Esophagus squamous epithelium (tissue), 5 donors: ENCODE measurements at places on chromosomes 6 and 20.

DNA sequence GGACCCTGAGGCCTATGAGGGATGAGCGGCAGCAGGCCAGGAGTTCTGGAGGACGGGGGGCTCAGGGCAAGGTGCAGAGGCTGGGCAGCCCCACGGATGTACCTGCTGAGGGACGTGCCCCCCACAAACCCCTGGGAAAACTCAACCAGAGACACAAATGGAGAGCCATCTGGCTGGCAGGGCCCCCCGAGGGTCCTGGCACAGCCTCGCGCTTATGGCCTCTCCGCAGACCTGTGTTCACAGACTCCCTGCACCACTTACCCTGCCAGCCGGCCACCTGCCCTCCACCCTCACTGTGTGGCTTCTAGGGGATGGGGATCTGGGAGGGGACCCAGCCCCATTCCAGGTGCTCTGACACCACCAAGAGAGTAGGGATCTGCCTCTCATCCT, 3.4 kb upstream of the ZBTB46 start:
- DNase-seq = no peak

- DNase-seq = no peak
Observed at GRCh38 chr20:16393297-16393696, 180.0 kb downstream of the KIF16B start.

DNA sequence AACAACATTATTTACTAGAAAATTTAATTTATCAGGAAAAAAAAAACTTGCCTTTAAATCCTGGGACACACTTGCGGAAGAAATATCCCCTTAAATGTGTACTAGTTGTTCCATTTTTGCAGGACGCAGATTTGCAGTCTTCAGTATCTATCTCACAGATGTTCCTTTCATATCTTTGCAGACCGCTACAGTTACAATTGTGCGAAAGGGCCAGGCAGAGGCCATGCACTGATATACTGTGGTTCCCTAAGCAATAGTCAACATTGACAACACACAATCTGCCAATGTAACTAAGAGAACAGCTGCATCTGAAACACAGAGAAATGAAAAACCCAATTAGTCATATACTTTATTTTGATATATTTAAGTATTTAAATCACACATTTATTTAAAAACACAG, 411.2 kb downstream of the EYS start:
- no peak for DNase-seq

GRCh38 chr6:34027445-34027936, 118.4 kb downstream of the GRM4 start:
- DNase-seq = no peak

GRCh38 chr6:147279427-147279826, 75.2 kb downstream of the STXBP5 start:
- no peak for DNase-seq

GRCh38 chr6:15254070-15254975, 8.5 kb downstream of the JARID2 start:
- DNase-seq = no peak

GRCh38 chr6:41767112-41767833, 12.4 kb downstream of the FRS3 start:
- DNase-seq = no peak

DNA sequence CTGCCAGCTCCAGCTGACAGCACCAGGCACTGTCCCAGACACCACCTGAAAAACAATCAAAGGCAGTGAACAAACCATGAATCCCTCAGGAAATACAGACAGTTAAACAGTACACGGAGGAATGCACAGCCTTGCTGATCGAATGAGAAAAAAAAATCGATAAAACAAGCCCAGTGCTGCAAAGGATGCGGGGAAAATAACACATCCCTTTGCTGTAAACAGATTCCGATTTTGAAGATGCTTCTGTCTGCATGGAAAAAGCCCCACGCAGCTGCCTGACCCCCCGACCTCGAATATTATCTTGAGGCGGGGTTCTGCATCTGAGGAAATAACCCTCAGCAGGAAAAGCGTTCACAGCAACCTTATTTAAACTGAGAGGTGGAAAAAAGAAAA, 43.9 kb downstream of the RBM38 start:
- DNase-seq = no peak

DNA sequence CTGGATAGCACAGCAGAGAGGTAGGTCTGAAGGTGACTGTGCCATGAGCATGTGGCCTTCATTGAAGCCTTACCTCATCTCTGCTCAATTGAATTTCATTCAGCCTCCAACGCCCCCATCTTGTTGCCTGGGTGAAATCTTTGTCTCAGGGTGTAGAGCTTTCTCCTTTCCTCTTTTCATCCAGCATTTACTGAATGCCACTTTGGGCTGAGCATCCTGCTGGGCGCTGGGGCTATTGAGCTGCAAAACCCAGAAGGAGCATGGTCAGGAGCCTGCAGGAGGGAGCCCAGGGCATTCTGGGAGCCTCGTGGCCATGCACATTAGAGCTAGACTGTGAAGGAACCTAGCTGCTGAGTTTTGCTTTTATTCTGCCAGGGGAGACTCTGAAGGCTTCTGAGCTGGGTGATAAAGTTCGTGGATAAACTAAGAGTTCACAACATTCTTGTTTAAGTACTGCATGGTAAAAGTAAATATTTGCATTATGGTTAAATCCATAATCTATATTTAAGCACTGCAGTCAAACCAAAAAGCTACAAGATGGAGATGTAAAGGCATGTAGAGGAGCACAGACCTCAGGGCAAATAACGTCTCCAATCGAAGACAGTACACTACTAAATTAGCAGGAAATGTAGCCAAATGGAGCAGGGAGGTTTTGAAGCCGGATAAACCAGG, 13.2 kb upstream of the ASXL1 start:
- no peak for DNase-seq

- DNase-seq = no peak
Observed at GRCh38 chr20:8640461-8640860, 428.4 kb upstream of the PLCB4 start.

GRCh38 chr6:135955099-135955498, 103.6 kb downstream of the PDE7B start:
- no peak for DNase-seq

GRCh38 chr6:152399399-152399798, 237.8 kb downstream of the SYNE1 start:
- DNase-seq = no peak

DNA sequence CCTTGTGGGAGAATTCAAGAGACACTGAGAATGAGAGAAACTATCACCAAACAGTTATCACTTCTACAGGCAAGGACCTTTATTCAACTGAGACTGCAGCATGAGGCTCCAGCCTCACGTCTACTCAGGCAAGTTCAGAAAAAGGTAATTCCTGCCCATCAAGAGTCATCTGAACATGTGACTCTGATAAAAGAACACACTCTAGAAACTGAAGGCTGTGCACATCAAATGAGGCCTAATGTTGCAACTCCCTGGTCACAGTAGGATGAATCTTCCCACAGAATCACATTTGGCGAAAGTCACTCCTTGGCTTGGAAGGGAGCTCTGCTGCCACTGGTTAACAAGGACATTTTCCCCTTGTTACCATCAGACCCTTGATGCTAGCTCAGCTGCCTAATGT, 71.2 kb upstream of the EMILIN3 start:
- no peak for DNase-seq
